Bronchus fibroblast of lung (primary cell): ENCODE measurements at places on chromosomes 1 and 21. TPM values are rescaled to one million over a fixed set of nuclear protein-coding genes. Genes with fewer than 3 reads are reported as not detected.

The CELA2B gene
- not detected in 2 replicates for total RNA-seq

The MPZ gene
- 1.2 and 1.3 TPM in 2 replicates for total RNA-seq

The TPM3 gene
- 370 and 476 TPM in 2 replicates for total RNA-seq

The S100A3 gene
- total RNA-seq = 11.6 and 12.1 TPM in 2 replicates

The AADACL4 gene
- not detected in 2 replicates for total RNA-seq

The SLC35D1 gene
- 8.6 and 10.3 TPM in 2 replicates for total RNA-seq

The TRIM46 gene
- 5.2 and 5.4 TPM in 2 replicates for total RNA-seq

The USP1 gene
- total RNA-seq = 27.1 and 31.4 TPM in 2 replicates

The KRTAP11-1 gene
- total RNA-seq = not detected in 2 replicates

The PPIE gene
- total RNA-seq = 41.8 and 43.2 TPM in 2 replicates

The CELSR2 gene
- total RNA-seq = 1.5 TPM in 2 replicates

The MPL gene
- total RNA-seq = under 0.01 TPM in 1 of 2 replicates, not detected in the other

The CCDC30 gene
- total RNA-seq = under 0.01 and 0.34 TPM in 2 replicates

The CSMD2 gene
- under 0.01 TPM in 2 replicates for total RNA-seq

The NKAIN1 gene
- total RNA-seq = 0.15 and 2.4 TPM in 2 replicates

The ATXN7L2 gene
- total RNA-seq = 3.9 and 5.2 TPM in 2 replicates

The PIAS3 gene
- total RNA-seq = 34.8 and 34.9 TPM in 2 replicates

The EPHX1 gene
- total RNA-seq = 9.8 and 13.8 TPM in 2 replicates

The CEP104 gene
- 16.0 and 16.5 TPM in 2 replicates for total RNA-seq

The CELA3B gene
- total RNA-seq = not detected in 2 replicates

The CYP4X1 gene
- under 0.01 TPM in 1 of 2 replicates, not detected in the other for total RNA-seq

The FCER1G gene
- total RNA-seq = not detected in 2 replicates

The FCRL4 gene
- total RNA-seq = not detected in 2 replicates

The S100A9 gene
- total RNA-seq = not detected in 2 replicates

The NFASC gene
- total RNA-seq = 0.15 and 1.2 TPM in 2 replicates

The CRYBG2 gene
- 1.3 TPM in 1 of 2 replicates, not detected in the other for total RNA-seq

The ARHGEF16 gene
- 0.15 and 0.17 TPM in 2 replicates for total RNA-seq

The CMPK1 gene
- total RNA-seq = 39.2 and 56.0 TPM in 2 replicates

The MRPS21 gene
- 74.6 and 85.2 TPM in 2 replicates for total RNA-seq

The DNAJC28 gene
- 0.59 and 1.5 TPM in 2 replicates for total RNA-seq
